ENCODE measurements at places on chromosomes 11 and 22.

DNA sequence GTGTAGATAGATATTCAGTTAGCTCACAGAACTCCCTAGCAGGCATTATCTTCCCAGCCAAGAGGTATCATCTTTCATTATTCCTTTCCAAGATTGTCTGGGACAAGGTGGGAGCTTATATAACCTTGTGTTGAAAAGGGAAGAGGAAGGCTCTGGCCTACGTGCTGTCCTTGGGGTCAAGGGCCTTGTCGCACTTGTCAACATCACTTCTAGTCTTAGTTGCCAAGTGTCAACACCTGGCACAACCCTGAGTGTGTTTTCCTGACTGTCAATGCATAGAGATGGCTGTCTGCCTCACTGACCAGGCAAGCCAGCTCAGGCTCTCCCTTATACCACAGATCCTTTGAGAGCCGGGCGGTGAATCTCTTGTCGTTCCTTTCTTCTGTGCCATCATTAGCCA lies 331.9 kb downstream of the CNTN5 start:
- DNase-seq: no peak

- no peak for DNase-seq
These were observed 6.4 kb downstream of the UBE2L3 start for GRCh38 chr22:21573750-21574494.

DNA sequence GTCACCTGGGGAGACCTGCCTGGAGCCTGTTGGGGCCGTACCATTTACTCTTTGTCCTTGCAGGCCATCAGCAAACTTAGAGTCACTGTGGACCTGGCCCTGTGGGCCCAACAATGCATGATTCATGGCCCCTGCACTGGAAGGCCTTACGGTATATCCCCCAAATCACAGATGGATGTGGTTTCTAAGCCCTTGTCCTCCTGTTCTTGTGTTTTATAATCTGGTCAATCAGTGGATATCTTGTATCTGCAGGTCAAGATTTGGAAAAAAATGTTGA lies 6.2 kb downstream of the TSKU start:
- no peak for DNase-seq

GRCh38 chr11:10544491-10545465 lies 3.8 kb upstream of the RNF141 start:
- DNase-seq: no peak

Data from cardiac fibroblast (primary cell).